Right ventricle myocardium inferior (tissue), 1 donor: ENCODE measurements at places on chromosomes 3 and 15. TPM values are rescaled to one million over a fixed set of nuclear protein-coding genes. Genes with fewer than 3 reads are reported as not detected.
A peak's percentile ranks its signal among the peaks of the same experiment; 100 is the strongest.

DNA sequence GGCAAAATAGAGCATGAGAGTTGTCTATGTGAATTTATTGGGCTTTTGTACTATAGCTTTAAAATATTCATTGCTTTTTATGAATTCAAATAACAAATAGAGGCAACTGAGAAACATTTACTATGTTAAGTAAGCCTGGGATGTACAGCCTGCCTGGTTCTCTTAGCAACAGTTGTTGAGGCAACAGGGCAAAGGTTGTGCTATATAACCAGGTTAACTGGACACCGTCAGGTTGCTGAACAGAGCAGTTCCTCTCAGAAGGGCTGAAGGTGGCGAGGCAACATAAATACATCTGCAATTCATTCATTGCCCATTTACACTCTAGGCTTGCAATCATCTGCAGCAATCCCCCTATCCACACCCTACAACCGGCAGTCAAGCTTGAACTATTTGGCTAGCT, 78.2 kb downstream of the GTF2E1 start:
- DNase-seq: no peak

GRCh38 chr3:158728851-158729250, 3.4 kb downstream of the RARRES1 start:
- DNase-seq: no peak

- DNase-seq: peak; percentile 46
These were observed 19.9 kb downstream of the NUP210 start for GRCh38 chr3:13400114-13400673.

DNA sequence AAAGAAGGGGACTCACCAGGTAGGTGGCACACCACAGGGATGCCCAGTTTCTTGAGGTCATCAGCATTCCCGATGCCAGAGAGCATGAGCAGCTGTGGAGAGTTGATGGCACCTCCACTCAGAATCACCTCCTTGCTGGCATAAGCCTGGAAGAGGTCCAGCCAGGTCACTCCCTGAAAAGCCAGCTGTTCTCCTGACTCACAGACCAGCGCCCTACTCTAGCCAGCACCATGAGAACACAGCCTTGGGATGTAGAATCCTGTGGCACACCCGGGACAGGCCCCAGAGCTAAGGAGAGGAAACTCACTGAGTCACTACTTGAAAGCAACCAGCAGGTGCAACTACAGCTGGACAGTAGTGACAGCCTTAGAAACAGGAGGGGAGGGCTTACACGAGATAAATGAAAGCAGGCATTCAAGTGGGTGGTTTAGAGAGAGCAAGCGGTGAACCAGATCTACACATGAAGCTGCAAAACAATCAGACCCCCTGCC, 24.5 kb downstream of the CHDH start:
- no peak for DNase-seq

DNA sequence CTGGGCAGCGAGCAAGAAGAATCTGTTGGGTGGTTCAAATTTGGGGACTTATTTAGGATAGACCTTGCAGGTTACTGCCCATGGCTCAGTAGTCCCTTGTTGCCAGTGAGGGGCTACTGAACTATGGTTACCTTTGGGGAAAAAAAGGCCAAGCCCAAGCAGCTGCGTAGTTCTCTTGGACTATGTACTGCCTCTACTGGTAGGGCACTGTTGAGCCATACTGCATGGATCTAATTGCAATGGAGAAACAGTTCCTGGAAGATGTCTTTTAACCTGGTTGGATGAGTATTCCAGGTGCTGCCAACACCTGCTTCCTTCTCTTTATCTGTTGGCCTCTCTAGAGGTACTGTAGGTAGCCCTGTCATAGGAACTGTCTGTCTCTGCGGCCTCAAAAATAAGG, 671.9 kb upstream of the CBLB start:
- DNase-seq: no peak

Gene SETMAR
- total RNA-seq: 15.9 TPM

Gene TP63
- total RNA-seq: not detected

Gene OIP5
- total RNA-seq: 0.51 TPM

Gene STRIT1
- total RNA-seq: 0.84 TPM

GRCh38 chr15:69436951-69437350, 15.7 kb upstream of the RPLP1 start:
- no peak for DNase-seq

DNA sequence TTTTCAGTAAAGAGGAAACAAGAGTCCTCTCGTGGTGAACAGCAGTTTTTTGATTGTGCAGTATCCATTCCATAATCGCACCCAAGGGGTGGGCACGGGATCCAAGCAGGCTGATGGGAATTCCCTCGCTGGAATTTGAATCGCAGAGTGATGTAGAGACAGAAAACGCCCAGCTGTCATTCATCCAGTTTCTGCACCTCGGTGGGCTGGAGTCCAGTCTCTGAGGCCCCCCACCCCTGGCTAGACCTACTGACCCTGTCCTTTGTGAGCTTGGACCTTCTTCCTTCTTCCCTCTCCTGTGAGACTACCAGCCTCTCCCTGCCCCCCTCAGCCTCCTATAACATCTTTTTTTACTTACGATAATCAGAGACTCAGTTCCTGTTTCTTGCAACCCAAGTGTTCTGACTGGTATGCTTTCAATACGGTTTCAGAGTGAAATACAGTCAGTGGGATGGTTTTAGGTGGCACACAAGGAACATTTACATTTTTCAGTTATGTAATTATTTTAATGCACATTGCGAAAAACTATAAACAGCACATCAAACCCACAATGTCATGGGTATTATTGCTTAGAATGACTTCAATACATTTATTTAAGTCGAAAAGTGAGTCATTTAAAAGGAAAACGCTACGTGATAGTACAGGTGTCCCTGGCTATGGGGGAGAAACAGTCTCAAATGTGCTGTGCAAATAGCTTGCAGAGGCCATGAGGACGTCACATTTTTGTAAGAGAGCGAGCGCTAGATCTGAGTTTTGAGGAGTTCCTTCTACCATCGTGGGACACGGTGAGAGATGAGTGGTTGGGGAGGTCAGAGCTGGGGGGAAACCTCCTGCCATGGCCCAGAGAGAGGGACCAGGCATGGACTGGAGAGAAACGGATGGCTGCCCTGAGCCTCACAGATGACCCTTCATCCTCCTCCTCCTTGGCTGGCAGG, 37.5 kb upstream of the CHST2 start:
- DNase-seq: no peak

GRCh38 chr3:174862101-174862500, 3.0 kb downstream of the NAALADL2 start:
- DNase-seq: no peak

- no peak for DNase-seq
These were observed 582.9 kb downstream of the NSUN3 start for GRCh38 chr3:94645790-94646189.

DNA sequence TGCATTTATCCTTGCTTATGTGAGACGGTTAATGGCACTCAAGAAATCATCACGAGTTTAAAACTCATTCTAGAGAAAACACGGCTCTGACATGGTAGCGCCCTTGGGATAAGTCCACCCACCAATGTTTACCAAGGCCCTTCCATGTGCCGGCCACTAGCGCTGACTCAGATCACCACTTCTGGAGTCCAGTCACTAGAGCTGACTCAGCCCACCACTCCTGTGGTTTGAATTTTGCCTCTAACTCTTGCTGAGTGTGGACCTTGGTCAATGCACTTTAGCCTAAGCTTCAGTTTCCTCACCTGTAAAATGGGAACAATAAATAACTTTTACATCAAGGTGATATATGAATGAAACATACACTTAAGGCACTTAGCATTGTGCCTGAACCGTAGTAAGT, 358.4 kb upstream of the PROK2 start:
- DNase-seq: no peak

GRCh38 chr3:119911748-119912147, 129.8 kb downstream of the NR1I2 start:
- no peak for DNase-seq

GRCh38 chr3:81451611-81452010, 309.8 kb downstream of the GBE1 start:
- DNase-seq: no peak

DNA sequence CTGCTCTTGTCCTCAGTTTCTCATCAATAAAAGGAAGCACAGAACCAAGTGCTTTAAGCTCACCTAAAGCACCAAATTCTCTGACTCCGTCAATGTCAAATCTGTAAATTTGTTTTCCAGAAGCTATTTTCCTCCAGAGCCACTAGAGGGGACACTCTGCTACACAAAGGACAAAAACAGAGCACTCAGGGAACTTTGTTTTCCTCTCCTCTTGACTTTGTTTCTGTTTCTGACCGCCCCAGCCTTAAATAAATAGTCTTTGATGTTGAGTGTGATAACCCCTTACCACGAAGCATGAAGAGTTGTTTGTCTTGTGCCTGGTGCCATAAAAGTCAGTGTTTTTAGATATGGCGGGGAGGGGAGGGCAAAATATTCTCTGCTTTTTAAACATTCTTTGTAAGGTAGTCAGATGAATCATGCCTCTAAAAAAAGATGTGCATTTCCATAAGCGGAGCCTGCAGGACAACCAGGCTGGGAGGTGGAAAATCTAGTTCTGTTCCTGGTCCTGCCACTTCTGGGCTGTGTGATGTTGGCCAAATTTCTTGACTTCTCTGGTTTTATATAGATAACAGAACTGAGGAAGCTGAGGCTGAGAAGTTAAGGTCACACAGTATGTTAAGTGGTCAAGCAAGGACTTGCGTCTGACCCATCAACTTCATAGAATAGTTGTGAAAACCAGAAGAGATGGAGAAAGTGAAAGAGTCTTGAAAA, 7.3 kb upstream of the ZBTB38 start:
- DNase-seq: no peak

- no peak for DNase-seq
These were observed 155.5 kb upstream of the TMC3 start for GRCh38 chr15:81529481-81529880.

- DNase-seq: no peak
These were observed 246.6 kb downstream of the KCNH8 start for GRCh38 chr3:19394946-19395345.

Gene PLSCR5
- not detected for total RNA-seq

DNA sequence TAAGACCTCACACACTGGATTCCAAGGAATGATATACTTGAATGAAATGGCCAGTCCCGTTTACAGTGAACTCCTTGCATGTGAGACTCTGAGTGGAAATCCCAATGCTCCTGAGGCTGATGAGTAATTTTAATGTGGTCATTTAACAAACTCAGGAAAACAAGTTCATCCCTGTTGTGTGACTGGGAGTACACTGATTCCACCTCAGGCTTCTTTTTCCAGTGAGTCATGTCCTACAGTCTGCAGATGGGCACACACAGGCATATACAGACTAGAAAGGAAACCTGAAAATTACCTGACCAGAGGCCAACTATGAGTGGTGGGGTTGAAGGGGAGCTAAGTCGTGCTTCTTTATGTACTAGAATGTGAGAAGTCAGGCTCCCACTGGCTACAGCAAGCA, 5.8 kb downstream of the SQOR start:
- no peak for DNase-seq

DNA sequence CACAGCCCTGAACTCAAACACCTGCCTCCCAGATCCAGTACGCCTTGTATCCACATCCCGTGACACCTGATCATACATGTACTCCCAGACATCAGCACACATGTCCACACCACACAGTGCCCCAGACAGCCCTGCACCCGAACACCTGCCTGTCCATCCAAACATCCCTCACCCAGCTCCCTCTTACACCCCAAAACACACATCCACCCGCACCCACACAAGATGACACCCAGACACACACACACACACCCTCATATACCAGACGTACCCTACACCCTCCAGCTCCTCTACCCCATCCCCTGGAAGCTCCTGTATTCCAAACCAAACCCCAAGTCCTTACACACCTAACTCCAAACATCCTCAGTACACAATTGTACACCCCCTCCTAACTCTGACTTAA, 735 bp downstream of the CAMK1 start:
- no peak for DNase-seq

DNA sequence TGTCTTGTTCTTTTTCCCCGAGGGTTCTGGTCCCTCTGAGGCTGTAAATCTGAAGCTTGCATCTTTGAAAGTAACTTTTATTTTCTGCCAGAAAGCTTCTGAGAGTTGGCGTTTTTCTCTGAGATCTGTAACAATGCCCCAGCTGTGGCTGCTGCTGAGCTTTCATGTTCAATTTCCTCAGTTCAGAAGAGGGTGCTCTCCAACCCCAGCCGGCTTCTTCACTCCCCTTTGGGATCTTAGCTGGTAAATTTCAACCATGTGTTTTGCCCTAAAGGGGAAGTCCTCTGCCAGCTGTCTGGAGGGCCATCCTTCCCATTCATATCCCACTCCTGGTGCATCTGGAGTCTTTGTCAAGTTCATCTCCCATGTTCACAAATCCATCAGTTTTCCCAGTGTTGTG, 18.3 kb upstream of the CFAP100 start:
- no peak for DNase-seq

DNA sequence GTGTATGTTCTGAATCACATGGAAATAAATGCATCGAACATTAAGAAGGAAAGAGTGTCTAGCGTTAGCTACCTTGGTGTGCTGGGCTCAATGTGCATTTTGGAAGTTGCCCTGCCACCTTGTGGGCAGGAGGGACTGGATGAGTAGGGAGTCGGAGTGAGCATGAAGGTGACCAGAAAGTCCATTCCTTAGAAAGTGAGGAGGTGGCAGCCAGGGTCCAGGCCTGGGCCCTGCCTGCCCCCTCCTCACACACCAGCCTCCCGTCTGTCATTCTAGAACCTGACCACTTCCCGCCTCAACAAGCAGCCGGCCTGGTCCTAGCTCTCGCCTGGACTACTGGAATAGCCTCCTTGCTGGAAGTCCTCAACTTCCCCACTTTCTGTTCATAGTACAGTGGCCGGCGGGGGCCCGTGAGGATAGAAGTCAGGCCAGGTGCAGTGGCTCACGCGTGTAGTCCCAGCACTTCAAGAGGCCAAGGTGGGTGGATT, 10.2 kb upstream of the GATA2 start:
- no peak for DNase-seq

GRCh38 chr15:54803987-54804386, 392.8 kb downstream of the RSL24D1 start:
- DNase-seq: no peak

GRCh38 chr3:171011109-171011872, 15.2 kb downstream of the SLC2A2 start:
- no peak for DNase-seq

Gene NAALADL2
- total RNA-seq: 5.2 TPM

Gene AGTR1
- total RNA-seq: 2.2 TPM

GRCh38 chr15:76517910-76518309, 181.3 kb downstream of the ISL2 start:
- no peak for DNase-seq

DNA sequence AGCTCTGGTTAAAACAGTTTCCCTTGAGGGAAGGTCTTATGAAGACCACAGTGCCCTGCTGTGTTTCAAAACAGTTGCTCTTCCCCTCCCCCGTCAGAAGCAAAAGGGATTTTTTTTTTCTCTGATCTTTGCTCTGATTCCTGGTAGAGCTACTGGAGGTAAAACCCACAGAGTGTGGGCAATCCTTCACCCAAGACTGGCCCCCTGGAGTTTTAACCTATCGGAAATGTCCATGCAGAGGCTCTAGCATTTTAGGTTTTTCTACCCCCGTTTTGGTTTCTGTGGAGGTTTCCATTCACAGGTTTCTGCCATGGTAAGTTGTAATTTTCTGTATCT, 27.7 kb downstream of the GRM2 start:
- no peak for DNase-seq

DNA sequence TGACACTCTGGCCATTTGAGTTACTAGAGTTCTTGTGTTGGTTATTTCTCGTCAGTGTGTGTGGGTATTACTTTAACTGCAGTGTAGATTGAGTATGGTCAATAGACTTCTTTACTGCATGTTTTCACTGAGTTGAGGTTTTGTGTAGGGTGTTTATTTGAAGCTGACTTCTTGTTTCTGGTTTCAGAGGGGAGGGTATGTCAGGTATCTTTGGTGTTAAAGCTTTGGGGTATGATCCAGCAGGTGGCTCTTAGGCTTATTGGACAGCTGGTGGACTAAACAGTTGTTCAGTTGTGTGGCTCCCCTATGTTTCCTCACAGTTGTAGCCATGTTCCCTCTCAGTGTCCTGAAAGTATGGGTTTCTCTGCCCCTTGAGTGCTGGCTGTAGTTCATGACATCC, 72.0 kb downstream of the AKAP13 start:
- DNase-seq: no peak

Gene TRH
- total RNA-seq: not detected
